ENCODE measurements at places on chromosomes 7 and 10.

DNA sequence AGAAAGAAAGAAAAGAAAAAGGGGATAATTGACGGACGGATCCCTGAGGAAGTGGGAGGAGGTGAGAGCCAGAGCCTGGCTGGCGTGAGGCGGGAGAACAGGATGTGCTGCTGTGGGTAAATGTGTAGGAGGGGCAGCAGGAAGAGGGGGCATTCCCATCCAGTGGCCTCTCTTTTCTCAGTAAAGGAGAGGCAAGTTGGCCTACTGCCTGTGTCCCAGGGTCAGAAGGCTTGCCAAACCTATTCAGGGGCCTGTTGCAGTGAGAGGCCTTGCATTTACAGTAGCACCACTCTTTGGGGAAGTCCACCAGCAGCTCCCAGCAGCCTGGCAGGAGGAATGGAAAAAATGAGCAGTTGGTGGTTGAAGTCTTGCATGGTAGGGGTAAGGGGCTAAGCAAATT is 26.6 kb upstream of the ASCC1 start:
- no peak for DNase-seq

DNA sequence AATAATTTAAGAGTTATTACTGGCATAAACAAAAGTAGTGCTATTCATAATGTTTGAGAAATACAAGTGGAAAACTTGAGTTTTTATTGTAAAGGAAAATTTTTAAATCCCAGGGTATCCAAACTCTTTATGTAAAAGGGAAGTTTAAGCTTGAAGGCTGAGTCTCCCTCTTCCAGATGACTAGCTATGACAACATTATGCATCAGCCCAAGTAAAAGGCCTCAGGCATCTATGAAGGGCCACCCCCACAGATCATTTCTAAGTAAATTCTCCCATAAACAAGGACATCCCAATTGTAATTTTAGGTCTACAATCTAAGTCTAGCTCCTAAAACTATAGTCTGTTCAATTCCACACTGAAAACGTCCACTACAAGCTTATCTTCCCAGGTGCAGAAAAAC is 166.2 kb upstream of the STEAP1 start:
- no peak for DNase-seq

DNA sequence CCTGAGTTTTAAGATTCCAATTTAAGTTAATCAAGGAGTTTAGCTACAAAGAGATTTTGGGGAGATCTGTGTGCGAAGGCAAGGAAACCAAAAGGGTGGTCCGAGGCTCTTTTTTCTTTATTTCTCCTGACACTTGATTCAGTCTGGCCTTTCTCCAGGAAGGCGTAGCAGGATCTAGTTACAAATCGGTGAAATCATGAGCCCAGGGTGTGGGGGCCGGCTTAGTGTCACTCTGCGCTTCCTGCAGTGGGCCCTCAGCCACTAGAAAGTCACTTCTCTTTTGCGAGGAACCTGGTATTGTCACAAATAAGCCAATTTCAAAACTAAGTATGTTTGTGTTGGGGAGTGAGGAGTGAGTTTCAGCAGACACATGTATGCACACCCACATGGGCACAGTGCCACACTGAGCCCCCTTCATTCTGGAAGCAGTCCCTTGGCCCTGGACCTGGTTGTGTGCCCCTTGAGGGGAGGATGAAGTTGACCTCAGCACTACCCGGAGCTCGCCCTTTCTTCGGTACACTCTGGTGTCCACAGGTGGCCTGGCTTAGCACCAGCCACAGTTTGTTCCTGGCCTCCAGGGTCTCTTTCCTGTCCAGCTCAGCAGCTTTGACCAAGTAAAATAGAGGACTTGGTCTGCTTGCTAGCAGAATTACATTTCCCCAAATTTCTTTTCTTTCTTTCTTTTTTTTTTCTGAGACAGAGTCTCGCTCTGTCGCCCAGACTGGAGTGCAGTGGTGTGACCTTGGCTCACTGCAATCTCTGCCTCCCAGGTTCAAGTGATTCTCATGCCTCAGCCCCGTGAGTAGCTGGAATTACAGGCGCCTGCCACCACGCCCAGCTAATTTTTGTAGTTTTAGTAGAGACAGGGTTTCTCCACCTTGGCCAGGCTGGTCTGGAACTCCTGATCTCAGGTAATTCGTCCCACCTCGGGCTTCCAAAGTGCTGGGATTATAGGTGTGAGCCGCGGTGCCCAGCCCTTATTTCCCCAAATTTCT is 84.0 kb upstream of the BTBD16 start:
- DNase-seq = no peak

DNA sequence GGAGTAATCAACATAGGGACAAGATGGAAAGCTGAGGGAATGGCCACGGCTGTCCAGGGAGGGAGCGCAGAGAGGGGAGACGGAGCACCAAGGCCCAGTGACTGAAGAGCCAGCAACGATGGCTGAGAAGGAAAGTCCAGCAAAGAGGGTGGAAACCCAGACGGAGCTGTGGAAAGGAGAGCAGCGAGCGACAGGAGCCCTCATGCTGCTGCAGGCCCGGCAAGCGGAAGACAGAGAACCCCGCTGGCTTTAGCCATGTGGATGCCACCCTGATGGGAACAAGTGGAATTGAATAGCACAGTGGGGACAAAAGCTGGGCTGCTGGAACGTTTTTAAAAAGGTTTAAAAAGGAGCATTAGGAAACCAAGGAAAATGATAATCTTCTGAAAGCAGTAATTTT is 82.9 kb upstream of the DDC start:
- no peak for DNase-seq

DNA sequence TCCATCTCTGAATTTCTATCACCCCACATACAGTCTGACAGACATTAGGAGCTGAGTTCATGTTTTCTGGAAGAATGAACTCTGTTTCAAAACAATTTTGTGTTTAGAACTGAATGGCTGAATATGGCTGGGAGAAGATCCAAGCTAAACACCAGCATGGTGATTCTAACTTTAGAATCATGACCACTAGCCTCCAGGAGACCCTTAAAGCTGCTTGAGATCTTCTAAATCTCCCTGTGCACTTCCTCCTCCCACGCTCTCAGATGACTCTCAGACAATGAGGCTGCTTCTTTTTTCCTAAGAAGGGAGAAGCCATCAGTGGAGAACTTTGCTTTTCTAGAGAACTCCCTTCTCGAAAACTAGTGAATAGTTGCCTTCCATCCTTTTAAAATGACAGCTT is 711.2 kb downstream of the GRID1 start:
- no peak for DNase-seq

- DNase-seq = no peak
Measured at GRCh38 chr10:20254078-20254477, 437.8 kb downstream of the PLXDC2 start.

DNA sequence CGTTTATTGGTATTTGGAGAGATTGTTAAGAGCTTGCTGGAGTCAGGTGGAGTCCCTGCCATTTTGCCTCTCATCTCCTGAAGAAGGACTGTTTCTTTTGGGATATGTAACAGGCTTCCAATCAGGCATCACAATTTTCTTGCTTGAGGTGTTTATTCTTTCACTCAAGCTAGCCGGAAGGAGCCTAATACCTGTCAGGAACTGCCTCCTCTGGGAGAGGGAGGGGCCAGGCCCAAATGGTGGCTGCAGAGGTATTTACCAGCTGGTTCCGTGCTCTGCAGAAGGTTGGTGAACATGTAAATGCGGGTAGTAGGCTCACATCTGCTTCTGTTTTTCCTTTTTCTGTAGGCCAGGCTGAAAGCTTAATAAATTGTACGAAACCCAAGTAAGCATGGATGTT is 114.0 kb downstream of the TCF7L2 start:
- no peak for DNase-seq

DNA sequence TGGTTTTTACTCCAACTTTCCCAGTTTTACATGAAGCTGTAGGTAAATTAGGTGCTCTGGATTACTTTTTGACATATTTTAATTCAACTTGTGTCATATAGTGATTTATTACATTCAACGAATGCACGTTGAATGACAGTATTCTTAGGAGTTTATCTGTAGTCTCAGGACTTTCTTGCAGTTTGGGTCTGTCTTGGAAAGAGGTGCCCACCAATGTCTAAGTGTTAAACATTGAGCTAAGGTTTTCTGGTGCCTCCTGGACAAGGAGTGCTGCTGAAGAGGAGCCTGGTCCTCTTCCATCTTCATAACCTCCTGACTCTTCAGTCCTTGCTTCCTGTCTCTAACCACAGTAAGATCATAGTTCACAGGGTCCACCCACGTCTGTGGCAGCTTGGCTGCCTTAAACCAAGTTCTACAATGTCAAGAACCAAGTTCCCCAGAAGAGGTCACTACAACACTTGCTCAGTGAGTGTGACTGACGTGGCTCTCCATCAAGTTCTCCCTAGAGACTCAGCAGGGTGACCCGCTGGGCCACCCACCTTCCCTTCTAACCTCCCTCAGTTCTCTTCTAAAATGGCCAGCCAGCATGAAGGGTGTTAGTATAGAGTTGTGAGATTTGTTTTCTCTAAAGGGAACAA is 6.1 kb downstream of the NPY start:
- peak; percentile 64 for DNase-seq

DNA sequence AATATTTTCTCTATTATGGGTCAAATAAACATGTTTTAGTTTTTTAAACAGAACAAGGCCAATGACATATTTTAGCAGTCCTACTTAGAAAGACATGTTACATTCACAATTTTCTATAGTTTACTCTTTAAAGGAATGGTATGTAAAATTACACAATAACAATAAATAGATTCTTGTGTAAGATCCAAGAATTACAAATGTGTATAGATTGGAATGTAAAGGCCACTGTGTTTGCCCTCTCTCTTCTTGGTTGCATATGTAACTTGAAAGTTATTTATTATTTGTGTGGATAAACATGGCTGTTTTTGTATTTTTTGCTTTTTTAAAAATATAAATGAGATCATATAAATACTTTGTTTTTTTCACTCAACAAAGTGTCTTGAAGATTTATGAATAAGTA is 979.3 kb upstream of the CELF2 start:
- DNase-seq = no peak

- DNase-seq = no peak
Measured at GRCh38 chr7:4720225-4720624, 38.1 kb downstream of the FOXK1 start.

GRCh38 chr10:118827466-118828155 is 72.8 kb upstream of the CACUL1 start:
- DNase-seq = peak; percentile 34

DNA sequence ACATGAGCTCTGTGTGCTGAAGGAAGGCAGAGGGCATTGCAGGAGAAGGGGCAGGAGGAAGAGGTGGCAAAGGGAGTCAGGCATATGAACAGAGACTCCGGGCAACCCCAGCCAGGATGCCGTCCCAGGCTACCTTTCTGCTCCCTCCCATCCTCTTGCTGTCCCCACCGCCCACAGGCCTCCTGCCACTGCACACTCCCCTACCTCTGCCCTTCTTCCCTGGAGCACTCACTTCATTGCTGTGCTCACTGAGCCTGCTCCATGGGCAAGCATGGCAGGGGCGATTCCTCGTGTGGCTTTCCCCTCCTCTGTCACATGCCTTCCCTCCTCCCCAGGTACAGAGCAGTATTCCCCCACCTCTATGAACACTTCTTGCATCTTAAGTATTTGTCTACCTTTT is 93.4 kb downstream of the FANK1 start:
- no peak for DNase-seq

DNA sequence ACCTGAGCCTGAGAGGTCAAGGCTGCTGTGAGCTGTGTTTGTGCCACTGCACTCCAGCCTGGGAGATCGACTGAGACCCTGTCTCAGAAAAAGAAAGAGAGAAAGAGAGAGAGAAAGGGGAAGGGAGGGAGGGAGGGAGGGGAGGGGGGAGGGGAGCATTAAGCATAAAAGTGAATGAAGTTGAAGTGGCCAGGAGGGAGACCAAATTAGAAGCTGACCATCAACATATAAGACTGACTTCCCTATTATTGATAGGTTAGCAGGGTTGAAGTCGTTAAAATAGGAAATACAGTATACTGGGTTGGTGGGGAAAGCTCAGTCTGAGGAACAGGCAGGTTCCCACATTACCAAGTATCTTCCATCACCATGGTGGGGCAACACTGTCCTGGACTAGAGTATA is 117.1 kb upstream of the MKLN1 start:
- no peak for DNase-seq

DNA sequence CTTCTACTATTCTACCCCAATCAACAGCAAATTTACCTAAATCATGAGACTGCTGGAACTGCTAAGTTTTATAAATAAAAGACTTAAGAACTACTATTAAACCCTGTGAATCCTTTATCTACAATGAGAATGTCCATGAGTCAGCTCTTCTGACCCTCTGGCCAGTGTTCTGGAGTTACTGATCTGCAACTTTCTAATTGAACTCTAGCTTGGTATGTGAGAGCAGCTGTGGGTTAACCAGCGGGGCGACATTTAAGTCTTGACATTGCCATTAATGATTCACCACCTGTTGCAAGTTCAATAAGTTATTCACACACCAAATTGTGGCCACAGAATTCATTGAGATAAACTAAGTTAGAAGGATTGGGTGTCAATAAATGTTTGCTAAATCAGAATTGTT is 359.8 kb downstream of the PCDH15 start:
- DNase-seq = no peak

DNA sequence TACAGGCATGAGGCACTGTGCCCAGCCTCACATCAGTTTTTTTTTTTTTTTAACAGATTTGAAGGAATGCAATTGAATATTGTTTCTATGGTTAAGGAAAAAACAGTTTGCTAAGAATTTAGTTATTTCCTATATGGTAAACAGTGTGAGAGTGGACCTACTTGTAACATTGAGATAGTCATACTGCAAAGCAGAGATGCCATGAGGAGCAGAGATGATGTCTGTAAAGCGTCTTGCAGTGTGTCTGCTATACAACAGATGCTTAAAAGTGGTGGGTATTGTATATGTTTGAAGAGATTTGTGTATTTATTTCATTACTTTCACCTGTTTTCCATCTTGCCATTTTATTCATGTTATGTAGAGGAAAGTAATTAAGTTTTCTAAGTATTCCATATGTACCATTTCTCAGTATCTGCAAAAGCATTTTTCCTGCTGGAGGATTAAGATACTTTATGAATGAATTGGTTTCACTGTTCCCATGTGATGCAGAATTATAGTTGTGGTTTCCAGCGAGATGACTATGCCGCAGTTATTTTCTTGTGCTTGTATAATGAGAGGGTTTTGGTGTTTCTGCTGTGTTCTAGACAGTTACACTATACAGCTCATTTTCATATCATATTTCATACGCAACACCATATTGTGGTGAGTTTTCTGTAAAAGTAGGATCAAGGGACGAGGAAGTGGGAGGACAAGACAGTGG is 26.6 kb downstream of the TET1 start:
- no peak for DNase-seq

DNA sequence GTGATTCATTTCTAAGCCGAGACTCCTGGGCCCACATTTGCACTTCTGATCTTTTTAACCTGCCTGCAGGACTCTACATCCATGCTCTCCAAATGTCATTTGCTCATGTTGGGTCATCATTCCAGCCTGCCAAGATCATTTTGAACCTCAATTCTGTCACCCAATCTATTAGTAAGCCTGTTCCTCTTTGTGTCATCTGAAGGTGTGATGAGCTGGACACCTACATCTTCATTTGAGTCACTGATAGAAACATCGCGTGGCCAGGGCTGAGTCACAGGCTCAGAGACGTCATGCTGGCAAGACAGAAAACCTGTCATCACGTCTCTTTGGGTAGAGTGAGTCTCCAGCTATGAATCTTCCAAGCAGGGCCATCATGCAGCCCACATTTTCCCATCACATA is 65.3 kb upstream of the SLF2 start:
- peak; percentile 84 for DNase-seq

GRCh38 chr10:84339025-84339424 is 10.6 kb downstream of the CCSER2 start:
- no peak for DNase-seq

GRCh38 chr7:90551036-90551435 is 45.1 kb upstream of the CDK14 start:
- no peak for DNase-seq
